Stimulated activated CD8-positive, alpha-beta memory T cell treated with anti-CD3 and anti-CD28 coated beads, Interleukin-4, amount 100 ng/mL, for 1 hour (primary cell): ENCODE measurements at places on chromosomes 4 and X.

DNA sequence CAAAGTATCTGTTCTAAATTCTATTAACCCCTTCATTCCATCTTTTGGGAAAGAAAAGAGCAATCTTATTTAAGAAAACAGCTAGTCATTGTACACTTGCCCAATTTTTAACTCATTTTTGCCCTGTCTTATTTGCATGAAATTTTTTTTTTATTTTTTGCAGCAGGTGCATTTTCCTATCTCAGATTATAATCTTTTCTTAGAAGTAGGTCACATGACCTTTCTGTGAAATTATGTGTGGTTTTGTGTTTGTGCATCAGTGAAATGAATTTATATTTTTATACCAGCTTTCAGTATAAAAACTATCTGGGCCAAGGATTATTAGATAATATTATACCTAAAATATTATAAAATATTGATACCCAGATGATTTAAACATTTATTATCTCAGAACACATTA lies 145.6 kb downstream of the INPP4B start:
- no peak for DNase-seq

DNA sequence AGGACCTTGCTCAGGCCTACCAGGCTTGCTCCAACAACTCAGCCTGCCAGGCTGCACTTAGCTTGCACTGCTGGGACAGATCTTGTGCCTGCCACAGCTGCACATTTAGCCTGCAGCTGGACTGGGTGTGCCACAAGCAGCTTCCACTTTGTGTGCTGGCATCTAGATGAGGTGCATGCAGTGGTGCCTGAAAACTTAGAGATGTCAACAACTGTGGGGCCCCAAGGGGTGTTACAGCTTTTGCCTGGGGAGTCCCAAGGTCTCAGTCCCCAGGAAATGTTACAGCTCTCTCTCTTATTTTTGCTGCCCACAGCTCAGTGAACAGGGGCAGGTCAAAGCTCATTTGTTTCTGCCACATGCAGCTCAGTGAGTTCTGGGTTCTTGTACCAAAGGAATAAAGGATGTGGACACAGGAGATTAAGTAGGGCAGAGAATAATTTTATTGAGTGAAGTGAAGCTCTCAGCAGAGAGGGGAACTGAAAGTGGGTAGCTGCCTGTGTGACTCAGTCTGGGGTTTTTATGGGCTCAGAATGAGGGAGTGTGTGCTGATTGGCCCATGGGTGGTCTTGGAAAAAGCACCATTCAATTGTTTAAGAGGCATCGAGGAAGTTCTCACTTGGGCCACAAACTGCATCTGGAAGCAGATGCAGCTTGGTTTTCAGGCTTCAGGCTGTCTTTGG lies 828.3 kb downstream of the TECRL start:
- no peak for DNase-seq

- no peak for DNase-seq
These were observed 175.0 kb upstream of the UGT8 start for GRCh38 chr4:114423582-114423981.

- DNase-seq: no peak
These were observed 28.8 kb downstream of the NFKB1 start for GRCh38 chr4:102529977-102530376.

- no peak for DNase-seq
These were observed 81.4 kb upstream of the GPR34 start for GRCh38 chrX:41607264-41607832.

DNA sequence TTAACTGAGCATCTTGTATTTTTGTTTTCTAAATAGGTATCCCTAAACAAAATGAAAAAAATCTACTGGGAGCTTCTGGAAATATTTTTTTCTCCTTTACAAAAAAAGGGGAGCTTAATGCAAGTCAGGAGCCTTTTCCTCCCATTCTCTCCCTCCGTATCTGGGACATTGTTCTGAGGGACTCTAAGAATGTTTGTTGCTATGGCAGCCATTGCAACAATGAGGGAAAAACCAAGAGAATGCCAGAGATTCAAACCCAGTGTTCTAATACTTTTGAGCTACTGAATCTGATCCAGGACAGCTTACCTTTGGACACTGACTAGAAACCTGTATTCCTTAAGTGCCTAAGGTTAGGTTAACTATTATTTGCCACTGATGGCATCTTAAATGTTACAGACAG lies 485.7 kb upstream of the HS3ST1 start:
- no peak for DNase-seq

GRCh38 chr4:33395731-33396485 lies 2675.7 kb downstream of the PCDH7 start:
- DNase-seq: no peak

GRCh38 chr4:561426-561825 lies 14.7 kb downstream of the TMEM271 start:
- no peak for DNase-seq

DNA sequence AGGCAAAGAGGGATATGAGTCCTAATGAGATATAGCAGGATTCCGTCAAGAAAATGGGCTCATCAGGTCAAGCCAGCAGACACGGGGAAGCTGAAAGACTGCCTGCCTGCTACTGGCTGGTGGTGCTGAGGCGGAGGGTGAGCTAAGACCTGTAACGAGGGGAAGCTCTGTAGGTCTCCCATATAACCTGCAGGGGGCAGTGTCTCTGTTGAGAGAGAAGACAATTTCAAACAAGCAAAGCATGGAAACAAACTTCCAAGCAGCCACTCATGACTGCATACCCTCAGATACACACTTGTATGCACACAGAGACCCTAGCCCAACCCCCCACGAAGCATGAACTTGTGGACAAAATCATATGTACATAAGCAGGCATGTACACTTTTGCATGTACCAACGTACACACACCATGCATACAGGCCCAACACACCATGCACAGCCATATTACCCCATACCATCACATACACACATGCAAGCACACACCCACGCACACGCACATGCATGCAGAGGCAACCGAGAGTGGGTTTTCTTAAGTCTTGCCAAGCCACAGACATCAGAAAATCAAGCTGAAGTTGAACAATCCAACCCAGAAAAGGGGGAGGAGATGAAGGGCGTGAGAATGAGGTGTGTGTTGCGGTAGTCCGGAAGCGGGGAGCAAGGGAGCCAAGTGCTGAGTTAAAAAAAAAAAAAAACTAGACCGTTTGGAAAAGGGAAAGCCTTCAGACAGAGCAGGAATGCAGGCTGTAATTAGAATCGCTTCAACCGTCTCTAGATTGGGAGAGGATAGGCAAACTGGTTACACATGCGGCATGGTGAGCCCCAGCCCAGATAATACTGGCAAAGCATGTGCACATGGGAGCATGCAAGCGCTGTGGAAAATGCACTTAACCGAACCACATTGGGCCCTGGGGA lies 71.0 kb downstream of the PJA1 start:
- no peak for DNase-seq

DNA sequence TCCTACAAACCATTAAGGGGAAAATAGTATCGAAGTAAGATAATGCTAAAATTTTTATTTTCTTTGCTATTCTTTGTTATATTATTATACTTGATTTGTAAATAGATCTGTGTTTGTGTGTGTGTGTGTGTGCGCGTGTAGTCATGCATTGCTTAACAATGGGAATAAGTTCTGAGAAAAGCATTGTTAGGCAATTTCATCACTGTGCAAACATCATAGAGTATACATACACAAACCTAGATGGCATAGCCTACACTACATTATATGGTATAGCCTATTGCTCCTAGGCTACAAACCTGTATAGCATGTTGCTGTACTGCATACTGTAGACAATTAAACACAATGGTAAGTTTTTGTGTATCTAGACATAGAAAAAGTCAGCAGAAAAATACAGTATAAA lies 17.1 kb downstream of the MTTP start:
- no peak for DNase-seq

- DNase-seq: no peak
These were observed 52.2 kb downstream of the NALF2 start for GRCh38 chrX:69556060-69557011.

DNA sequence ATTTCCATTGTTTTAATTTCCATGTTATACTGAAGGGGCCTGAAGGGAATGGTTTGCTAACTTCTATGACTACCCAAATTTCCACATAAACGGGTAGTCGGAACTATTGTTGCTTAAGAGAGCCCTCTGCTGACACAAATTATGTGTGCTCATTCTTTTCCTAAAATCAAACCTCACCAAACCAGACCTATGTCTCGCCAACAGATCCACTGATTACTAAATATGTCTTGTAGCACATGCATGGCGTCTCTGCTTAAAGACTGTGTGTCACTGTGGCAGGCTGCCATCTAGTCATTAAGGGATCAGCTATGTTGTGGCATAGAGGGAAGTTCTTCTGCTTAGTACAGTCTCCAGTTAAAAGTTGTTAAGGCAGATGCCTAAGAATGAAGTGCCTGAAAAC lies 25.1 kb downstream of the PIR start:
- DNase-seq: no peak

DNA sequence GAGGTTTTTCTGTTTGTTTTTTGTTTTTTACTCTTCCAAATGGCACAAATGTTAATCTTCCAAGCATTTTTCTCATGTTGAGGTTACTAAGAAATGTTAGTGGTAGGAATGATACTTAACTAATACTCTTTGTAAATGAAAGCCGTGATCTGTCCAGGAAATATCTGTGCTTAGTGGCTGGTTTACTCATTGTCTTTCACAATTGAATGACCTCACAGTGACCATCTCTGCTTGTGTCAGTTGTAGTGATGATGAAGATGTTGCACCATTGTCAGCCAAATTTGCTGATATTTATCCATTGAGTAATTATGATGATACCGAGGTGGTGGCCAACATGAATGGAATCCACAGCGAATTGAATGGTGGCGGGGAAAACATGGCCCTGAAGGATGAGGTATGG lies 93.5 kb downstream of the TNIP2 start:
- no peak for DNase-seq

GRCh38 chr4:7717946-7718490 lies 221.6 kb downstream of the AFAP1 start:
- DNase-seq: no peak

DNA sequence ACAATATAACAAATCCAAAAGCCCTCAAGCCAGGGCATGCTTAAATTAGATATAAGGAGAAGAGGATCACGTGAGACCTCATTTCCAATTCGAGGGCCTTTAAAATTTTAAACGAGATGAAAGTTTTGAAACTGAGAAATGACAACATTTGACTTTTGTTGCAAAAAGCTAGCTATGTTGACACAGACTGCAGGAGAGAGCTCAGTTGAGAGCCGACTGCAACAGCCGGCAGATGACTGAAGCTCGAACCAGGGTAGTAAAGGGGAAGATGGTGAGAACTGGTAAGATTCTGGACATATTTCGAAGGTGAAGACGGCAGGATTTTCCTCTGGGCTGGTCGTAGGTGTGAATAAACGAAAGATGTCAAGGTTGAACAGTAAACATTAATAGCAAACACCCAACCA lies 773 bp downstream of the PRMT9 start:
- DNase-seq: no peak

DNA sequence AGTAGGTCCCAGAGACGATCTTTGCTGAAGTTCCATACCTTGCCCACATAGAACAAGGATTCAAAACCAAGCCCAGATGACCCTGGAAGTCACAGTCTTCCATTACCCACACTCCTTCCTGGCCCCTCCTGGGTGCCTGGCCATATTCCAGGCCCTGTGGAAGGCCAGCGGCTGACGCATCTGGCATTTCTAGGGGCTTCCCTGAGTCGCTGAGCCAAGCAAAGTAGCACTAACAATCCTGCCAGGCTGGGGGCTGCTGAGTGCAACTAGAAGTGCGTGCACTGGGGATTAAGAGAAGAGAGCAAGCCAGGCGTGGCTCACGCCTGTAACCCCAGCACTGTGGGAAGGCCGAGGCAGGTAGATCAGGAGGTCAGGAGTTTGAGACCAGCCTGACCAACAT lies 175.2 kb upstream of the CPEB2 start:
- DNase-seq: no peak

GRCh38 chrX:108359806-108360602 lies 78.2 kb downstream of the COL4A6 start:
- no peak for DNase-seq

DNA sequence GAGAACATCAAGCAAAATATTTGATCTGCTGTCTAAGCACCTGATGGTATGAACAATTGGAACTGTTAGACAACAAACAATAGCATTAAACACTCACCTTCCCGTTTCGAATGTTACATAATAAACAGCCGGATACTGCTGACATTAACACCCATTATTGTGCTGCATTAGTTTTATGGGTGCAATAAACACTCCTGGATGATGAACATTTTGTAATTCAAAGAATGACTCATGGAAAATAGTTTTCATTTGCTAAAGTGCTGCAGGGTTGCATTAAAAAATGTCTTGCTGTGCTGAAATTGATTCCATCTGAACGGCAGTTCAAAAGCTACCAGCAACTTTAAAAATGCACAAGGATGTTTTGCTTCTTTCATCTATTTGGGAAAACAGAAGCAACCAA lies 100.8 kb upstream of the SORBS2 start:
- no peak for DNase-seq

DNA sequence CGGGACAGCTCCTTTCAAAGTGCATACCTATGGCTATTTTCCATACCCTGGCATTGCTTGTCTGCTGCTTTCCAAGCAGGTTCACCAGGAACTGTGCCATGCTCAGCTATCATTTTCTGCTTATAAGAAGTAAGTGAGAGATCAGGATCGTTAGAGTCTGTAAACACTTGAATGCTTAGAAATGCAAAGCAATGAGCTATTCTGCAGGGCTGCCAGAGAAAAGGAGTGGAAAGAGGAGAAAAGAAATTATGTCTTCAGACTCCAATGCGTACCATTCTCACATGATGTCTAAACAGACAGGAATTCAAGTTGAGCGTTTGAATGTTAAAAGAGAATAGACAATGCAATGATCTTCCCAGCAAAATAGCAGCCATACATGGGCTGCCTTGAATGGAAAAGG lies 245.5 kb upstream of the SLC7A11 start:
- no peak for DNase-seq

GRCh38 chrX:30248854-30249253 lies 1.9 kb downstream of the MAGEB1 start:
- no peak for DNase-seq

DNA sequence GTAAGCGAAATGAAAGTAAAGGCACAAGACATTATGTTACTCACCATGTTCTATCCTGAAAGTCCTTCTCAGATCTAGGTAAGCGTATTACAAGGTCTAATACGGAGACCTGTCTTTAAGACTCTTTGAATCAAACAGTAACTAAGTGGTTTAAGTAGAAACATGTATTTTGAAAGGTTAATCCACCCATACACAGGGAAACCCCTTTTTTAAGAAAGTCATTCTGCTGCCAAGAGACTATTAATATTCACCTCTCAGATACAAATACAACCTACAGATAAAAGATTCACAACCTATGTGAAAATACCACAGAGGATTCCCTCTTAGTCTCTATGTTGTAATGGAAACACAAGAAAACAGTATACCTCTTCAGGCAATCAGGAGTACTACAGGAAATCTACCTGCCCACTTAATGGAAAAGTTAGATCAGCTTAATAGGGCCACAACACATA lies 63.2 kb upstream of the TNIP3 start:
- DNase-seq: no peak
